ENCODE measurements at places on chromosomes 5 and 9. TPM values are rescaled to one million over a fixed set of nuclear protein-coding genes. Genes with fewer than 3 reads are reported as not detected.

GPR151 gene
- polyA plus RNA-seq: not detected

MEGF10 gene
- not detected for polyA plus RNA-seq

GABRA6 gene
- not detected for polyA plus RNA-seq

PROP1 gene
- polyA plus RNA-seq: not detected

RECK gene
- polyA plus RNA-seq: 12.0 TPM

SOX30 gene
- 0.61 TPM for polyA plus RNA-seq

SHC3 gene
- polyA plus RNA-seq: 0.04 TPM

DDX4 gene
- polyA plus RNA-seq: not detected

LCN10 gene
- polyA plus RNA-seq: 73.8 TPM

STKLD1 gene
- polyA plus RNA-seq: not detected

DHX29 gene
- polyA plus RNA-seq: 19.5 TPM

SLF1 gene
- 12.2 TPM for polyA plus RNA-seq

TMEM174 gene
- not detected for polyA plus RNA-seq

LCNL1 gene
- polyA plus RNA-seq: not detected

WNK2 gene
- not detected for polyA plus RNA-seq

FAM221B gene
- polyA plus RNA-seq: not detected

PCDH12 gene
- polyA plus RNA-seq: 0.22 TPM

SPINK13 gene
- polyA plus RNA-seq: not detected

PCDHGA7 gene
- polyA plus RNA-seq: not detected

PNPLA7 gene
- 5.7 TPM for polyA plus RNA-seq

APBA1 gene
- not detected for polyA plus RNA-seq

BSPRY gene
- 0.74 TPM for polyA plus RNA-seq

PCDHA9 gene
- not detected for polyA plus RNA-seq

GPR107 gene
- polyA plus RNA-seq: 2.8 TPM

ANKRD31 gene
- polyA plus RNA-seq: not detected

FGD3 gene
- polyA plus RNA-seq: 115 TPM
